ENCODE measurements at places on chromosomes 12 and 14. TPM values are rescaled to one million over a fixed set of nuclear protein-coding genes. Genes with fewer than 3 reads are reported as not detected.

PTPRQ gene
- not detected for total RNA-seq

DBX2 gene
- total RNA-seq: not detected

MYH6 gene
- total RNA-seq: not detected

CACNA2D4 gene
- 5.7 TPM for total RNA-seq

DNA sequence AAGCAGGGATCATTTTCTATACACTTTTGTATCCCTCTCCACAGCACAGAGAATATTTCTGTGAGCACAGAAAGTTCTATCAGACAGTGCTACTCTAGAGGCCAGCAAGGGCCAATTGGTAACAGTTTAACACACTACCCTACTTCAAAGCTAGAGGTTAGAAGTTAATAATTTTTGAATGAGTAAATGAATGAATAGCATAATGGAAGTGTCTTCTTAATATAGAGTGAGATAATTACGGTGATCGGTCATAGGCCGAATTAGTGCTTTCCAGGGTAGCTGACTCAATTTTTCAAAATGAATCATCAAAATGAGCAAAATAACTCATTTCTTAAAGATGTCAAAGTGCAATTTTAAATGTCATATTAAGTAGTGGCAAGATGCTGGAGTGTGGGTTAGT is 67.0 kb upstream of the CCDC198 start:
- no peaks in the 10 kb centered on the region for H3K27me3 ChIP-seq
- no peaks in the 10 kb centered on the region for H3K4me1 ChIP-seq
- H3K27ac ChIP-seq: no peak overlapping the region
- H3K36me3 ChIP-seq: no peaks in the 10 kb centered on the region

Data from CD8-positive, alpha-beta memory T cell (primary cell).